ENCODE measurements at places on chromosomes 7 and 10.

DNA sequence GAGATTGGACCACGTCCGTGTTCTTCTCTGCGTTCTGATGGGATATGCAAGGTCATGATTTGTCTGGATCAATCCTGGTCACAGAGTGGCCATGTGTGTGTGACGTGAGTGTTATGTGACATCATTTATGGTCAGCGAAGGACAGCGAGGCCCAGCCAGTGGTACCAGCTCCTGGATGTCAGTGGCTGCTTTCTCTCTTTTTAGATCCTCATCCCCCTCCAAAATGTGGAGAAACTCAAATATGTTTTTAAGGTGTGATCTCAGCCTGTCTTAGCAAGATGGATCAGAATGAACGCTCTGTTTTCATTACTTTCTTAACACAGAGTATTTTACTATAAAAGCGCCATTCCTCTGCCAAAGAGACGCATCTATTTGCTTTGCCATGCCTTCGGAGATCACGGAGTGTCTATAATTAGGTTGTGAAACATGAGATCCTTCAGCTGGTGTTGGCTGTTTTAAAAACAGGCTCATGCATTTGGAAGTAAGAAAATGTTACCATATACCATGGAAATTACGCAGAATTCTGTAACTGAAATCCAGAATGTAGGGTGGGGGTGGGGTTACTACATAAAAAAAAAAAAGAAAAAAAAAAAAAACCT is 245.5 kb upstream of the TCERG1L start:
- DNase-seq = no peak

DNA sequence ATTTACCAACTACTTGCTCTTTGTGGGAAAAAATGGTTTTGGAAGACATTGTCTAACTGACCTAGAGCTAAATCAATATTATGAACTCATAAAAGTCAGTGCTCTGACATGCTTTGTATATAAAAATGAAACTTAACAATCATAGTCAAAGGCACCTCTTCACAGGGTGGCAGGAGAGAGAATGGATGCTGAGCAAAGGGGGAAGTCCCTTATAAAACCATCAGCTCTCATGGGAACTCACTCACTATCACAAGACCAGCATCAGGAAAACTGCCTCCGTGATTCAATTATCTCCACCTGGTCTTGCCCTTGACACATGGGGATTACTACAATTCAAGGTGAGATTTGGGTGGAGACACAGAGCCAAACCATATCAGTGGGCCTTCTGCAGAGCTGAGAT is 417.6 kb upstream of the AUTS2 start:
- no peak for DNase-seq

DNA sequence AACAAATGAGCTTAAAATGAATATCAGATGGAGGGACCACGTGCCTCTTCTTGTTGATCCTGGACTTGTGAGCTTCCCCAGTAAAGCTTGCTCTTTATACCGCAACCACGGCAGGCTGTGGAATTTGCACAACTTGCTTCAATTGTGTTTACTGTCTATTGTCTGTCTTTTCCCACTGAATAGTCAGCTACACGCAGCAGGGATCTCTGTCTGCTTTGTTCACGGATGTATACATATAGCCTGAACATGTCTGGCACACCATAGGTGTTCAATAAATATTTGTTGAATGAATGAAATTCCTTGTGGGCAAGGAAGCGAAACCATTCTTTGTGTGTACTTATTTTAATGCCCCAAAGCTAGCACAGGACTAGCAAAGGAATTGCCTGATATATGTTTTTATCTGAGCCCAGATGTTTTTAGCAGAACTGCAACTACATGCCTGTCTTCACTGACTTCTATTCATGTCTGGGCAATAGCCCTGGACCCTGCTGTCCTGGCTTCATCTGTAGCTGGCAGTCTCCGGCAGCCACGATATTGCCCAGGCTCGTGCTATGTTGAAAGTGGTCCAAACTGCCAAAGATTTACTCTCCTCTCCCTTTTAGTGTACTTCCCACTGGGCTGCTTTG is 29.9 kb upstream of the IFRD1 start:
- DNase-seq = no peak

- DNase-seq = no peak
These were observed 577 bp upstream of the DDX21 start for GRCh38 chr10:68955355-68955831.

- DNase-seq = no peak
These were observed 693.1 kb downstream of the PARD3 start for GRCh38 chr10:34121781-34122622.

DNA sequence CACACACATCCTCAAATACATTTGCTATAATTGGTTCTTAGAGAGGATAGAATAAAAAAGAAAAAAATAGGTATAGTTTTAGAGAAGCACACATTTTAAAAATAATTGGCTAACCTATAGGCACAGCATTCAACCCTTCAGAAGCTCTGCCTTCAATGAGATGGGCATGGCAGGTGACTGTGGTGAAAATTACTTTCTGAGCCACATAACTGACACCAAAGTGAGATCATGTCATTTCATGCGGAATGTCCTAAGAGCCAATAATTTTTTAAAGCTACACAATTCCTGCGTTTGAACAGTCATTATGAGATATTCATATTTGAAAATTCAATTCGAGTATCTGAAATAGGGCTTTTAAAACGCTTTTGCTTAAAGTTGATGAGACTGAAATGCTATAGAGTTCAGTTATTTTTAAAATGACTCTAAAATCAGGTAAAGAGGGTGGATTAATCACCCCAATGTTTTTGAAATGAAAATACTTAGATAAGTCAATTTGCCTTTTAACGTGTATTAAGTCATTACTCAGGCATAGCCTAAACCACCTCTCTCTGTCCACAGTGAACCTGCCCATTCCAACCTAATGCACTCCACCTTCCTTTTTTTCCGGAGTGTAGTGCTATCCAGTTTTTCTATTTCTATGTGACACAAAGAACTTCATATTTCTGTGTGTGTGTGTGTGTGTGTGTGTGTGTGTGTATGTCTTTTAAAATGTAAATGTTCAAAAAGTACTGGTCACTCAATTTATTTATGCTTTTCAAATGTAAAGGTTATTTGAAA is 6.1 kb downstream of the RELN start:
- DNase-seq = no peak

GRCh38 chr10:133335246-133336117 is 1.2 kb downstream of the CALY start:
- peak; percentile 80 for DNase-seq

DNA sequence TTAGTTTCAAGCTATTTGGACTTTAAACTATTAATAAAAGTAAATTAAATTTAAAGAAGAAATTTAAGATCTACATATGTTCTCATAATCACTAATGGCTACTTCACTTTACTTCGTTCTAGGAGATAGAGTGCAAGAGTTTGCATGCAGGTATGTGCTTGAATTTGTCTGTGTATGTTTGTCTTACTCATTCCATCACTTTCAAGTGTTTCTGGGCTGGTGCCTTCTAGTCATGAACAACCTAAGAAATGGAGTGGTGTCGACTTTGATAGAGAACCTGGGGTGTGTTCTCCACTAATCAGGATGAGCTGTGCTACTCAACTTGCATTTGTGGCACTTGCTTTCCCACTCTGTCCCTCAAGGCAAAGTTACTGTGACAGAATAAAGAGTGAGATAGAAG is 169.9 kb downstream of the KCND2 start:
- no peak for DNase-seq

- peak; percentile 96 for DNase-seq
These were observed 2.2 kb downstream of the TRIL start for GRCh38 chr7:28955718-28956607.

DNA sequence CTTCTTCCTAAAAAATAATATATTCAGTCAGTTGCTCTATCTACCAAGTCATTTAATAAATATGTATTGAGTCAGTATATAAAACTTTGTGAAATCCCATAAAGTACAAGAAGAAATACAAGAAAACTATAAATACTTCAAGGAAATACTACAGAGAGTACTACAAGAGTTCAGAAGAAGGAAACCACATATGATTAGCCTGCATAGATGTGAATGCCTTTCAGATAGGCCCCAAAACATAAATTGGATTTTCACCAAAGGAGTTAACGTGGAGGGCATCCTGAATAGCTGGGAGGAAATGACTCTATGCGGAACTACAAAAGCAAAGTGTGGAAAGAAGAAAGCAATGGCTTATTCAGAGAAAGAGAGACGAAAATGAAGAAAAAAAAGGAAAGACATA is 120.1 kb downstream of the LRRN3 start:
- DNase-seq = no peak

DNA sequence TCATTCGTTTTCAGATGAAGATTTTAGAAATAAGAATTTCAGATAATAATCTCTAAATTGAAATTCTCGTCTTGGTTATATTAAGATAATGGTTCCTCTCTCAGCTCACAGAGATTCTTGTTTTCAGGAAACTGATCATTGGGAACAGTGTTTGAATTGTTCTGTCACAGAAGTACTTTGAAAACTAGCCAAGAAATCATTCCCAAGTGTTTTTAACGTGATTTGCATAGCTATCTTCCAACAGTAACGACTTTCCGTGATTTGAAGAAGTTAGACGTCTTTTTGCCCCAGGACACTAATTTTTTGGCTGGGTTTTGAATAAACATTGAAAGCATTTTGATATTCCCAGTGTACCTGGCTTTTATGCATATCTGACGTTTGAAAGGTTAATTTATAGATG is 116.0 kb downstream of the CDCA7L start:
- DNase-seq = no peak

- no peak for DNase-seq
These were observed 579 bp downstream of the RBM33 start for GRCh38 chr7:155644971-155645509.

GRCh38 chr10:102450124-102450373 is 1.3 kb downstream of the C10orf95 start:
- no peak for DNase-seq

GRCh38 chr7:151452680-151453325 is 12.9 kb upstream of the CRYGN start:
- no peak for DNase-seq

DNA sequence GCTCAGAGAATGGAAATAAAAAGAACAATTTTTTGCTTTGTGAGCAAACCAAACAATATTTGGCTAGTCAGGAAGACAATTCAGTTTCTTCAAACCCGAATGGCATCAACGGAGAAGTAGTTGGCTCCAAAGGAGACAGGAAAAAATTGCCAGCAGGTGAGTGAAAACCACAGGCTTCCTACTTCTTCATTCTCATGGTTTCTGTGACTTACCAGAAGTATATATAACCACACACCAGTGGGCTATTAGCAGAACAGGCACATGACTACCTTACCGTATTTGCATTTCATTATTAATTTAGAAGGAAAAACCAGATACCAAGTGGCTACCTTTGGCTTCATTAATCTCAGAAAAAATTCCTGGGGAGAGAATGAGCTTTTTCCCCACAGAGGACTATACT is 8.8 kb downstream of the TDRD1 start:
- DNase-seq = no peak

- DNase-seq = peak; percentile 89
These were observed 4.6 kb downstream of the BMI1 start for GRCh38 chr10:22325272-22326144.

GRCh38 chr10:124251317-124252065 is 158.1 kb upstream of the CHST15 start:
- no peak for DNase-seq

- no peak for DNase-seq
These were observed 40.3 kb downstream of the CCDC71L start for GRCh38 chr7:106620676-106621075.

- no peak for DNase-seq
These were observed 84.6 kb downstream of the KMT2C start for GRCh38 chr7:152351168-152351567.

GRCh38 chr7:129394982-129395914 is 39.0 kb upstream of the STRIP2 start:
- DNase-seq = no peak

DNA sequence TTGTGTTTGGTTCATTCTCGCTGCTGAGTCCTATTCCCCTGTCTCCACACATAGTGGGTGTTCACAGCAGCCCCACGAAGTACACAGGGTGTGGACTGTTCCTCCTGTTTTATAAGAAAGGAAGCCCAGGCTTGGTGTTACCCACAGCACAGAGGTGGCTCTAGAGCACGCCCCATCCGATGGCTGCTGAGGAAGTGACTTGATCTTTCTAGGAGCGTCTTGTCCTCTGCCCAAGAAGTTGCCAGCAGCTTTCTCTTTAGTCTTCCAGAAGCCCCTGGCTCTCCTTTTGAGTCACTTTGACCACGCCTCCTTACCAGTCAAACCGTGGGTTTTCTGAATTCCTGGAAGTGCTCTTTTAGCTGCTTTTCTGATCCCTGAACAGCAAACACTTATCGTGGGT is 94.0 kb downstream of the GRK5 start:
- DNase-seq = no peak

DNA sequence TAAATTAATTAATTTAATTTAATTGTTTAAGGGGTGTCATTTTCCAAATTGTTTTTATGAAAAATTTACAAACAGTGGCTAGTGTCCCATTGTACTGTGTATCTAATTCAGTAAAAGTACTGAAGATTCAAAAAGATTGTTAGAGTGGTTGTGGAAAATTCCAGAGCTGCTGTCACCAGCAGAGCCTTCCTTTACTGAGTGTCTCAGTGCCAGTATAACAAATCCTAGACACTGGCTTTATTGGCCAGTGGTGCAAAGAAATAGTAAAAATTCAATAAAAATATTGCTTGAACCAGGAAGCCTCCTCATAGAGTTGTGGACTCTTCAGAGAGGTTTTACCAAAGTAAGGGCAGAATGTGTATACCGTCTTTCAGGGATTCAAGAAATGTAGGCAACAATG is 23.1 kb upstream of the HERPUD2 start:
- DNase-seq = no peak

DNA sequence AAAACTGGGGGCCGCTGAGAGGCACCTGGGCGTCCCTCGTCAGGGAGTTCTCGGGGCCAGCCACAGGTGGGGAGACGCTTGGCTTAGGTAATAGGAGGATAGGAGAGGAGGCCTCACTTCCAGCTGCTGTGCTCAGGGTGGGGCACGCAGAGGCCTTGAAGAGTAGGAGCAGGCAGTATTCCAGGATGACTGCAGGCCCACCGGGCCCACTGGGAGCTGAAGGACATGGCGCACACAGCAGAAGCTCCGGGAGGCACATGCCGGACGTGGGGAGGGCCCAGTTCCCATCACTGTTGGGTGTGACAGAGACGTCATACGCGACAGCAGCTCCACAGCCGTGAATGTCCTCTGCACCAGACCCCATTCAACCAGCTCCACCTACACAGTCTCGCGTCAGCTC is 22.0 kb upstream of the PDGFA start:
- no peak for DNase-seq

GRCh38 chr7:152871678-152872060 is 112.1 kb downstream of the ACTR3B start:
- DNase-seq = no peak

- peak; percentile 40 for DNase-seq
These were observed 5.4 kb downstream of the PSD start for GRCh38 chr10:102413053-102413705.

- peak; percentile 88 for DNase-seq
These were observed 3.4 kb downstream of the IGFBP3 start for GRCh38 chr7:45917658-45918057.

Data from pancreas (tissue), 10 donors.